ENCODE measurements at places on chromosomes 12 and 14. TPM values are rescaled to one million over a fixed set of nuclear protein-coding genes. Genes with fewer than 3 reads are reported as not detected.

The CLEC2A gene
- total RNA-seq = not detected

The GSC gene
- 1.7 TPM for total RNA-seq

The TSPAN19 gene
- 0.41 TPM for total RNA-seq

The NEMP1 gene
- 11.7 TPM for total RNA-seq

The MDGA2 gene
- total RNA-seq = 2.5 TPM

The PTPRO gene
- 85.1 TPM for total RNA-seq

The ZNF268 gene
- total RNA-seq = 53.6 TPM

The TAS2R7 gene
- total RNA-seq = not detected

The SRRM4 gene
- 0.06 TPM for total RNA-seq

The SOX5 gene
- 25.2 TPM for total RNA-seq

Measured in metanephros (tissue), 2 donors.